ENCODE measurements at places on chromosomes 6 and 20.

DNA sequence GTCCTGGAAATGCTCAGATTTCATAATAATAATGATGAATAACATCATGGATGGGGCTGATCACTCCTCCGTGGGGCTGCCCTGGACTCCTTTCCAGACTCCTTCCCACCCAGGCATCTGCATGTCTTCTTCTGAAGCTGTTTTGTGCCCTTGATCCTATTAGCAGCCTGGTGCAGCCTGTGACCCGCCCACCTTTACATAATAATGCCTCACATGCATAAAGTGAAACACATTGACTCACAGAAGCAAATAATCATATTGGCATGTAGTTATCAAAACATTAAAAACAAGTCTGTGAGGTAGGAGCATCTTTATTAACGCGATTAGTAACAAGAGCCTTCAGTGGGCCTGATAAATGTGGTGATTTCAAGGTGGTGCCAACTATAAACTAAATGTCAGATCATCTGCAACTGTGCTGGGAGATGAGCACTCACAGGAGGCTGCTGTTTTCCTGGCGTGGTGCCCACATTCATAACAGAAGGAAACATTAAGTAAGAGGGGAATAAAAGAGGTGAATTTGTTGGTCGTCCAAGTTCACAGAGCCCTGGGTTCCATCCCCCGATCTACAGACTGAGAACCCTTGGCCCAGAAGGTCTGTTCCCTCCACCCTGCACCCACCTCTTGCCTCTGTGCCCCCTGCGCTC, 344.7 kb downstream of the CDH4 start:
- DNase-seq = no peak

- no peak for DNase-seq
These were observed 7.5 kb upstream of the ELOVL4 start for GRCh38 chr6:79954849-79955248.

- peak; percentile 31 for DNase-seq
These were observed 984 bp downstream of the TFAP2C start for GRCh38 chr20:56630086-56630493.

DNA sequence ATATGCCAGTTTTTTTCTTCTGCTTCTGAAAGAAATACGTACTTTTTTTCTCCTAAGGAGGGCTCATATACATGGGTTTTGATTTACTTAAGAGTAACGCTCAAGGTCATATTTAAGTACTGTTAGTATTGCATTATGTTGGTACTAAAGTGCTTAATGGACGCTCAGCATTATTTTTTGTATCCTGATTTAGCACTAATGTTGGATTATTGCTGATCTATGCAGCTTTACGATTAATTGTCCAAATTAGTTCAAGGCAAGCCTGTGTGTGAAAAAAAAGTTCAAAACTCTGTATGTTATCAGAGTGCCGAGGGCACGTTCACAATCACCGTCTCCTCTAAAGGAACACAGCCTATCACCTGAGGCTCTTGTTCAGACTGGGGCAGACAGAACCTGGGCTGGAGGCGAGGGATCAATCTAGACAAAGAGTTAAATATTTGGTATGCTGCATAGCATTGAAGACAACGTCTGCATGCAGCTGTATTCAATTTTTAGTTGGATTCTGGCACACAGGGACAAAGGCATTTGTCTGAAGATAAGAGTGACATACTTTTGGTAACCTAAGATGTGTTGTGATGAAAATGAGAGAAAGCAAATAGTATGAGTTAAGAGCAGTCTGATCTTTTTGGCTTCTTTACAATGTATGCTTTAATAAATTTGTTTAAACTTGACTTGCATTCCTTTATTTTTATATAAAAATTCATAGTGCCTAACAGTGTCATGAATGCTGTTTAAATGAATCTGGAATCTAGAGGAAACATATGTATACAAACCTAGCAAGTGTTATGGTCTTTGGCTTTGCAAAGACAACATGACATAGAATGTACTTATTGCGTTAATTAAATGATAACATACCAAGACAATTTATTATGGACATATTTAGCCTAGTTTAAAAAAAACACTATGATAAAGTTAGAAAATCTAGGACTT, 341.2 kb downstream of the SAMD5 start:
- no peak for DNase-seq

- peak; percentile 56 for DNase-seq
These were observed 31.4 kb downstream of the LINC00237 start for GRCh38 chr20:21074605-21075336.

GRCh38 chr6:166502453-166502852, 84.0 kb downstream of the RAMACL start:
- DNase-seq = no peak

DNA sequence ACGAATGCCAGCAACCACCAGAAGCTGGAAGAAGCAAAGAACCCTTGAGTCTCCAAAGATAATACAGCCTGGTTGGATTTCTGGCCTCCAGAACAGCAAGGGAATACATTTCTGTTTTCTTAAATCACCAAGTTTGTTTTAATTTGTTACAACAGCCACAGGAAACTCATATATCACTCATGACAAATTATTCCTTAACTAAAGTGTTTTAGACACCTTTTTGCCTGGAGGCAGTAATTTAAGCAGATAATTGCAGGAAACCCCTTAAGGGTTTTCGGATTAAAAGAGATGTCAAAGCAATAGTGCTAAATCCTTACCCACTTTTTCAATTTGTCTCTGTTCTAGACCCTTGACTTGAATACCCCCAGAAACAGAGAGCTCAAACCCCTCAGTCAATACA, 1050.0 kb downstream of the EPHA7 start:
- DNase-seq = no peak
